ENCODE measurements at places on chromosomes 2 and 18. TPM values are rescaled to one million over a fixed set of nuclear protein-coding genes. Genes with fewer than 3 reads are reported as not detected.

DNA sequence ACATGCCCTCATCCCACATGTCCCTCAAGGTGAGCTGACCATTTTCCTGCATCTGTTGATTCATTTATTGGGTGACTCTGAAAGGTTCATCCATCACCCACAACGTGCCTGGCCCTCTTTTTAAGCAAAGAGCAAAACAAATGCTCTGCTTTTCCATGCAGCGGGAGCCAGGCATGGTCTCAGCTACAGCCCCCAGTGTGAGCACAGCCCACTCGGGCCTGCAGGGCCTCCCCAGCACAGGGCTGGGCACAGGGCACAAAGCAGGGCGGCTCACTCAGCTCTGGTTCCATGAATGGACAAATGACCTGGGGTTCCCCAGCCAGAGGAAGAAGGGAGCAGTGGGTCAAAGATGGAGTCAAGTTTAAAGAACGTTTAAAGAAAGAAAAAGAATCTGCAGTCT lies 24.1 kb upstream of the OTOS start:
- no peak for DNase-seq

GRCh38 chr2:173872714-173873113 lies 92.5 kb downstream of the SP3 start:
- DNase-seq: no peak

DNA sequence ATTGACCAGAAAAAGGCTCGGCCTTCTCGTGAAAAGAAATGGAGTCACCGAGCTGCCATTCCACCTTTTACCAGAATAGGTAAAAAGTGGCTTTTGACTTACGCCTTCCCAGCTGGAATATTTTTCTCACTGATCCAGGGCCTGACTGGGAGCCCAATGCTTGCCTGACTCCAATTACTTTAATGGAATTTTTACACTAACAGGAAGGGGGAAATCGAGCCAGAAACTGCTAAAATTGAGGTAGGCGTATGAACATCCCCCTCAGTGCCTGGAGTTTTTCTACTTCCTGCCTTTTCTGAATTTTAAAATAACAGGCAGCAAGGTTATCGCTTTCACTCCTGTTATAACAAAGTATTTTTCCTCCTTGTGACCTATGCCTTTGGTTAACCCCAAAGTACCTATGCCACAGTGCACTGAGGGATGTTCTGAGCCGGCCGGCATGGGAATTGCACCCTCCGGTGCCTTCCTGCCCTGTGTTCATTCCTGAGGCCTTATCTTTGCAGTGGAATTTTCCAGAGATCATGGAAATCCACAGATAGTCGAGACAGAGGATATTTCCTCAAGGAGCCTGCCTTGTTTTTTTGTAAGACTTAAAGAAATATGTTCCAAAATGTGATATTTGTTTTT lies 18.3 kb upstream of the RPL31 start:
- no peak for DNase-seq

NTSR2 gene
- polyA plus RNA-seq: not detected

- DNase-seq: no peak
Observed at GRCh38 chr18:8063733-8064132, 496.6 kb downstream of the PTPRM start.

DNA sequence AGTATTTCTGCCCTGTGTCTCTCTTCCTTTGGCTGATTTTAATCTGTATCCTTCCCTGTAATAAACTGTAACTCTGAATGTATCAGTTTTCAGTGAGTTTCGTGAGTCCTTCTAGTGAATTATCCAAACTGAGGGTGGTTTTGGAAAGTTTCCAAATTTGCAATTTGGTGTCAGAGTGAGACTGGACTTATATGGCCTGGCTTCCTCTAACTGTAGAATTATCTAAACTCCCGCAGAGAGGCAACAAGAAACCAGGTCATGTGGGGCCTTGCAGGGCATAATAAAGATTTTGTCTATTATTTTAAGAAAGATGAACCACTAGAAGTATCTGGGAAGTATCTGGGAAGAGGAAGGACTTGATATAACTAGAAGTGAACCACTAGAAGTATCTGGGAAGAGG lies 95.3 kb upstream of the RNF152 start:
- no peak for DNase-seq

- no peak for DNase-seq
Observed at GRCh38 chr2:10002681-10003080, 40.7 kb upstream of the KLF11 start.

DNA sequence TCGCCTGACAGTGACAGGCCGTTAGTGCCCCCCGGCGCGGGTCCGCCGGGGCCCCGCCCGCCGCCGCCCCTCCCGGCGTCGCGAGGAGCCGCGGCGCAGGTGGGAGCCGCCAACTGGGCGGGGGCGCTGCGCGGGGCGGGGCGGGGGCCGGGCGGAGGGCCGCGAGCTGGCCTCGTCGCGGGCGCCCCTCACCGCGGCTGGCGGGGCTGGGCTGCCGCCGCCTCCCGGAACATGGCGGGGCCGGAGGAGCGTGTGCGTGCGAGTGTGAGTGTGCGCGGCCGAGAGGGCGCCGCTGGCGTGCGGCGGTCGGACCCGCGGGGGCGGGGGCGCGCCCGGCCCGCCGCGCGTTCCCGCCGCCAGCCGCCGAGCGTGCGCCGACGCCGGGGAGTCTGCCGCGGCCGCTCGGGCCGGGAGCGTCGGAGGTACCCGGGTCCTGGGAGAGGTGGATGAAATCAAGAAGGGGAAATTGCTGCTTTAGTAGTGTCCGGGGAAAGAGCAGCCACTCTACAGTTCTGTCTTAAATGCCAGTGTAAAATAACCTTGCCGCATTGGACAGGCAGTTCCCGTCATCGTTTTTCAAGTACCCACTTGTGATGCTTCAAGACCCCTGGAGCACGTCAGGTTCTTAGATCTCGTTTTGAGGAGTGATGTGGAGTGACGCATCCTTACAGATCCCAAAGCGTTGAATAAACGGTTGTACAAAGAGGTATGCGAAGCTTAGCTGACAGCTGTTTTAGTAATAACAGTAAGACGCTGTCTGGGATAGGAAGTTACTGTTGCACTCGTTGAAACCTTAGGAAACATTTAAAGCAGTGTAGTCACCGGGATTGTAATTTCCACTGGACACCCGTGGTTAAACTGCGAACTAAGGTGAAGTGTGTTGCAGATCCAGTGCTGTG lies 836 bp downstream of the ANKRD12 start:
- DNase-seq: peak; percentile 53

RBFA gene
- 31.7 TPM for polyA plus RNA-seq

DNA sequence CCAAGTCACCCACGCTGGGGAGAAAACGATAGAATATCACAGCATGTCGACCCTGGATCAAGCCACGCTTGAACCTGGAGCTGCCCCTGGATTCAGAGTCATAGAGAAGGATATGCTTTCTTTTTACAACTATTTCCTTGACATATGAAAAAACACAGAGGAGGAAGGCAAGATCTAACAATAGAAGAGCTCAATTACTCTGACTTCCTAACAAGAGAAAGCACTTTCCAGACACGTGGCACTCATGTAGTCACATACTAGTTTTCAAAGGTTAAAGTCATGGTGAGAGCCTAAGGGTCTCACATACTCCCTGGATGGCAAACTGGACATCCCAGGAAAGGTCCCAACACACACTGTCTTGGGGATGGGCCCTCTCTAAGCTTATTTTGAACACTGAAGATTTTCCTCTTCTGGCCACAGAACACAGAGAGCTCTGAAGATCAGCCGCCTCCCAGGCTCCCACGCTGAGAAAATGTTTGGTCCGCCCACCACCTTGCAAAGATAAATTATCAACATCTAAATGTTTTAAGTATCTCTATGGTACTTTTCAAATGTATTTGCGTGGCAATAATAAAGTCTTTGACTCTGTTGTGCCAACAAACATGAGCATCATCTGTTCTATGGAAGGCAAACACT lies 4.9 kb downstream of the PXDN start:
- DNase-seq: no peak

DNA sequence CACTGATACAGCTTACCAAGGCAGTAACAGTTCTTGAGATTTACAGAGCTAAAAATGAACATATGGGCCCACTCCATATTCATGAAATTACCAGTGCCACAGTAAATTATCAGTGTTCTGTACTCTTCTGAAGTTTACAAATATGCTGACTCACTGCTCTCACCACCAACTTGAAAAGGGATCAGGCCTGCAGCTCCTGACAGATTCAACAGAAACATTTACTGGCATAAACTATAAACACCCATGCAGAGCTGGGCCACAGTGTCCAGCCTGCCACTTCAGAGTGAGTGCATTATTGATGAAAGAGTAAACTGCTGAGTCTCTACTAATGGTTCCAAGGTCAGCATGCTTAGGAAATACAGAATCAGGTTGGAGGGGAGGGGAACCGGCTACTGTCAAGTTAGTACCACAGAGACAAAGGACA lies 83.1 kb downstream of the FARSB start:
- peak; percentile 76 for DNase-seq

RESP18 gene
- not detected for polyA plus RNA-seq

DNA sequence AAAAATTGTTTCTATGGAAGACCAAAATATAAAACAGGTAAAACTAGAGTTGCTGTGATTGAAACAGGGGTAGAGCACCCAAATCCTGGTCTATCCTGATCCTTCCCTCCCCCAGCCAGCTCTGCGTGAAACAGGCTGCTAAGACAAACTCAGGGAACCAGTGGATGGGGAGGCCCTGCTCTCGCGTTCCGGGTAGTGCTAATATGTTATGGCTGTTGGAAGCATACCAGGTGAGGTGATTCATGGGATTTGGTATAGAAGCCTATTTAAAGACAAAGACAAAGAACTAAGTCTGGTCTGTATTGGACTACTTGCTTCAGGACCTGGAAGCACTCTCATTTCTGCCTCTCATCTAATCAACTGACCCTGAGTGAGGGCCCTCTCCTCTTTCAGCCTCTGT lies 63.0 kb upstream of the CCBE1 start:
- no peak for DNase-seq

DNA sequence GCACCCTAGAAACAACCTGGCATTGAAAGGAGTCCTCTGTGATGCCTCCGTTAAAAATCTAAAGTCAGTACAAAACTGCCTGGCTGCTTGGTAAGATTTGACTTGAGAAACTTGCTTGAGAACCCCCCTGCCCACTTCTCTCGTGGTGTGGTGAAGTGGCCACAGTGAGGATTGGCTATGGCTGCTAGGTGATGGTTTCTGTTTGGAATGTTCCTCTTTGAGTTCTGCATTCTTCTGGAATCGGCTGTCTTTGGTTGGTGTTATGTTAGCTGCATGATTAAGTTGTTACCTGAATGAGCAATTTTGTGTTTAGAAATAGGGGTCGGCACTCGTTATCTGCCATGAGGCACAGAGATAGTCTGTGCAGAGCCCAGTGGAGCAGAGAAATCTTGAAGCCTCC lies 21.7 kb upstream of the SAG start:
- DNase-seq: no peak

WDSUB1 gene
- 10.1 TPM for polyA plus RNA-seq

HAAO gene
- 36.1 TPM for polyA plus RNA-seq

IL18RAP gene
- 0.05 TPM for polyA plus RNA-seq

CFAP221 gene
- not detected for polyA plus RNA-seq

- no peak for DNase-seq
Observed at GRCh38 chr2:19299032-19299431, 59.4 kb downstream of the OSR1 start.

- DNase-seq: no peak
Observed at GRCh38 chr18:33264566-33264965, 176.0 kb downstream of the CCDC178 start.

GRCh38 chr18:45009756-45010155 lies 329.1 kb downstream of the SETBP1 start:
- DNase-seq: no peak

GRCh38 chr2:197045115-197045514 lies 118.6 kb upstream of the PGAP1 start:
- DNase-seq: no peak

GRCh38 chr2:11675423-11676112 lies 5.6 kb upstream of the NTSR2 start:
- no peak for DNase-seq

- DNase-seq: no peak
Observed at GRCh38 chr2:137828624-137829023, 135.6 kb upstream of the HNMT start.

LOXL3 gene
- polyA plus RNA-seq: 7.2 TPM

CNDP1 gene
- 0.01 TPM for polyA plus RNA-seq

- DNase-seq: no peak
Observed at GRCh38 chr2:216130346-216130971, 21.3 kb downstream of the XRCC5 start.

DNA sequence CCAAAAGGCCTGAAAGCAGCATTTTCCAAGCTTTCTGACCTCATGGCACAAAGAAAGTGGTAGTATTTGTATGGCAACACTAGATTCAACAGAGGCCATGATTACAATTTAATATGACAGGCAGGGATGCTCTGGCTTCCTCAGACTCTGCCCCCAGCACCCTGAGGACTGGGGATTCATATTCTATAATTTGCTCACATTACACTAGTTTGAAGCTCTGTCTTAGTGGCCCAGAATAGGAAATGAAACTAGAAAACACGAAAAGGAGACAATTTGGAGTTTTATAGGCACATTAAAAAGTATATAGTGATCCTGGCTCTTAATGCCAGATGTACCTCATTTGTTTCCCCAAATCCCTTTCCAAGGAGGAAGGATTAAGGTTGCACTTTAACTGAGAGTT lies 173.0 kb upstream of the STK17B start:
- DNase-seq: no peak

DNA sequence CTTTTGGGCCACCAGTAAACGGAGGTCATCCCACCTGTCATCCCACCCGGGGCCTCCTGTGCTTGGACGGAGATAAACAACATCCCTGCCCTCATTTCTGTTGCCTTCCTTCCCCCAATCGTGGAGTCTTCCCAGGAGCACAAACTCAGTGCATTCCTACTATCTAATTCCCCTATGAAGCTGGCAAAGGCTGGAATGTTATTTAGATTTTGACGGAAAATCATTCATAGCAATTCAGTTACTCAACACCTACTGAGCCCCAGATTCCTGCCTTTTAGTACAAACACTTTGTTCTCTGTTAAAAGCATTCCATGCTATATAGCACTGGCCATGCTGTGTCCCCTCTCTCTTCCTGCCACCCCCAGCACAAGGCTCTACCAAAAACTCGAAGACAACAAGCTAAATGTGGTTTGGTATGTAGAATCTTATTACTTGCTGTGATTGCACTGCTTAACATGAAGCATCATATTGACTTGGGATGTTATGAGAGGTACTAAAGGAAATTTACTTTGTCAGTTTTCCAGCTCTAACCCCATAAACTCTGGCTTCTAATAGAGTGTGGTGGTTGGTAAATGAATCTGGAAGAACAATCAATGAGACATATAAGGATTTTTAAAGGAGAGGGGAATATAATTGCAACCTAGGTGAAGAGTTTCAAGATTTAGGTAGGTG lies 32.3 kb upstream of the IMPA2 start:
- DNase-seq: peak; percentile 41

DNA sequence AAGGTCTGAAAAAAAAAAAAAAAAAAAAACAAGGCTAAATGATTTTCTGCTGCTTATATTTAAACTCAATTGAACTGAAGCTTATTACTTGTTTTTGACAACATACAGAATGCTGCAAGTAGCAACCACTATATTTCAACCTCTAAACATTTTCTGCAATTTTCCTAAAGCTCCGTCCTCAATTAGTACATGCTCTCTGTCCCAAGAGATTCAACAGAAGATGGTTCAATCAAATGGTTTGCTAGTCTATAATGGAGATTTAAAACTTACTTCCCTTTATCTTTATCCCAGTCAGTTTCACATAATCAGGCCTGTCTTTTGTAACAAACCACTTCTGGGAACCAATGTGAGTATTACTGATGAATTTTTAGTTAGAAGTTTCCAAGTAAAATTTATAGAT lies 485.1 kb upstream of the CDH7 start:
- no peak for DNase-seq

GRCh38 chr2:39732482-39732881 lies 46.6 kb downstream of the THUMPD2 start:
- no peak for DNase-seq
